Hindlimb muscle (tissue), 1 donor: ENCODE measurements at places on chromosomes 6 and 20.
A peak's percentile ranks its signal among the peaks of the same experiment; 100 is the strongest.

DNA sequence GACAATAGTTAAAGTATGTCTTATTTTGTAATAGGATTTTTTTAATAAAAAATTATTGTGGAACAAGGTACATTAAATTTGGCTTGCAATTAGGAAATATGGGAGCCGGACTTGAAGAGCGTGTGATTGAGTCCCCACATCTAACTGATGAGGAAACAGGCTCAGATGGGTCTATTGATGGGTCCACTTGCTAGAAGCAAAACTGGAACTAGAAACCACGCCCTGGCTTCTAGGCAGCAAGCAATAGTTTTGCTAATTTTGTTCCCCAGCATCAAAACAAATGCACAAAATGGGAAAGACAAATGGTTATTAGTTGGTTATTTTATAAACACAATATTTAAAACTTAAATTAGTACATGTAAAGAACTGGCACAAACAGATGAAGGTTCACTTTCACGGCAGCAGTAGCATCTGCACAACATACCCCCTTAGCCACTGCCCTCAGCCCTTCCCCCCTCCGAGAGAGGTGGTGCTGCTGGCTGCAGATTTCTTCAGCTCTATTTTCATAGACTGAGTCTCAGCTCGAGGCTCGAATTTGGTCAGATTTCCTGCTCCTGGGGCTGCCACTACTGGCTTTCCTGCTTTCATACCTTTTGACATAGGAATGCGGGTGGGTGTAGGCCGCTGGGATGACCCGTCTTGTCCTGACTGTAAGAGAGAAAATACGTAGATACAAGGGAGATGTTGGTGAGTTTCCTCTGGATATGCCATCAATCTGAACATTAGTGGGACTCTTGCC is 23.8 kb upstream of the TMEM30A start:
- no peak for DNase-seq

GRCh38 chr6:87482366-87482765 is 9.6 kb downstream of the SLC35A1 start:
- no peak for DNase-seq

DNA sequence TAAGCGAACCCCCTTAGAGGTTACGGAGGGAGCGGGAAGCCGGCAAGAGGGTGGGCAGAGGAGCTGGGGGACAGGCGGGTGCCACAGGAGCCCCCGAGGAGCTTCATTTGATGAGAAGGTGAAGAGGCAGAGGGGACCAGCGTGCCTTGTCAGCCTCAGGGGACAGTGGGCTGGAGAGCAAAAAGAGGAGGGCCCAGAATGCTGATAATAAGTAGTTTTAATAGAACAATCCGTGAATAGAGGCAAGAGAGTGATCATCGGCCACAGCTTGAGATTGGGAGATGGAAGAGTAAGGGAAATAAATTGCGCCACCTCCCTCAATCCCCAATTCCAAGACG is 1.3 kb downstream of the COL19A1 start:
- DNase-seq: no peak

- no peak for DNase-seq
Measured at GRCh38 chr6:56073761-56074160, 173.6 kb downstream of the COL21A1 start.

- no peak for DNase-seq
Measured at GRCh38 chr6:105573138-105573537, 170.3 kb upstream of the PREP start.

GRCh38 chr6:64081453-64081852 is 445.9 kb downstream of the PHF3 start:
- DNase-seq: no peak

DNA sequence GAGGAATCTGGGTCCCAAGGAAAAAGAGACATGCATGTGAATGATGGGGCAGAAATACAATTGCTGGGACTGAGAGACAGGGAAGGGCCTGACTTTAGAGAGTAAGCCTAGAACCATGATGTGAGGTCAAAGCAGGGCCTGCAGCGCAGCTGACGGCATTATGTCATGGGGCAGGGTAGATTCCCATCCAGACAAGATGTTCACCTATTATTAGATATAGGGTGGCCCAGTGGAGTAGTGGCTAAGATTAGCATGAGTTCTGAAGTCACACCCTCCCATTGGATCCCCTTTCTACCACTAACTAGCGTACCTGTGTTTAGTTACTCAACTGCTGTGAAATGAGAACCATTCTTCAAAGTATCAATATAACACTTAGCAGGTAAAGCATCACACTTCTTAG is 39.6 kb downstream of the NDUFAF5 start:
- no peak for DNase-seq

GRCh38 chr6:88442737-88443136 is 276.6 kb upstream of the CNR1 start:
- DNase-seq: no peak

DNA sequence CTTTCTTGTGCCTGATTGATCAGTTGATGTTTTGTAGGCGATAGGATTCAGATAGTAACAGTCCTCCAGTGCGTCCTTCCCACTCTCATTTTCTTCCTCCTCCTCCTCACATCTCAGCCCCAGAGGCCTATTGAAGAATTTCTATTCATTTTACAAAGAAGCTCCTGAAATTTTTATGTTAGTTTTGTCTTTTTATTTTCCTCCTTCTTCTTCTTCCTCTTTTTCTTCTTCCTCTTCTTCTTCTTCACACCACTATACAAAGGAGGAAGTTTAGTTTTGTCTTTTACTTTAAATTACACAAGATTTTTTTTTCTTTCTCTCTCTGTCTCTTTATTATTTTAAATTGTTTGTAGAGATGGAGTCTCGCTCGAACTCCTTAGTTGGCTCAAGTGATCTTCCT is 19.1 kb downstream of the BTN2A1 start:
- no peak for DNase-seq

DNA sequence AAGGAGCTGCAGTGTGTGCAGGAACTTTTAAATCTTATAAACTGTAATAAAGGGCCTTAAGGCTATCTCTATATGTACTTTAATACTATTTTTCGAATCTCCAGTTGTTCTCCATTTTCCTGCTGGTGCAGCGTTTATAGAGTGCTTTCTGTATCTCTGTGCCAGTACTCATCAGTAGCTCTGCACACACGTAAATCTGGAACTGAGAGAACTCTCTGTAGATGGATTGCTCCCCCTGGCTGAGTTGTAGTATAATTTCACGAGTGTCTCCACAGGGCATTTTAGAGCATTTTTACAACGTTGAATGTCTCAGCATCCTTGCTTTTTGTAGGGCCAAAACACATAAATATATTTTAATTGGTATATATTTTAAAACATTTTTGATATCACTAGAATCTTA is 256.5 kb downstream of the TRDN start:
- DNase-seq: peak; percentile 5
